ENCODE measurements at places on chromosomes 11 and 22. TPM values are rescaled to one million over a fixed set of nuclear protein-coding genes. Genes with fewer than 3 reads are reported as not detected.

- DNase-seq, result no peak
Measured at GRCh38 chr22:42257386-42257785, 13.1 kb downstream of the TCF20 start.

DNA sequence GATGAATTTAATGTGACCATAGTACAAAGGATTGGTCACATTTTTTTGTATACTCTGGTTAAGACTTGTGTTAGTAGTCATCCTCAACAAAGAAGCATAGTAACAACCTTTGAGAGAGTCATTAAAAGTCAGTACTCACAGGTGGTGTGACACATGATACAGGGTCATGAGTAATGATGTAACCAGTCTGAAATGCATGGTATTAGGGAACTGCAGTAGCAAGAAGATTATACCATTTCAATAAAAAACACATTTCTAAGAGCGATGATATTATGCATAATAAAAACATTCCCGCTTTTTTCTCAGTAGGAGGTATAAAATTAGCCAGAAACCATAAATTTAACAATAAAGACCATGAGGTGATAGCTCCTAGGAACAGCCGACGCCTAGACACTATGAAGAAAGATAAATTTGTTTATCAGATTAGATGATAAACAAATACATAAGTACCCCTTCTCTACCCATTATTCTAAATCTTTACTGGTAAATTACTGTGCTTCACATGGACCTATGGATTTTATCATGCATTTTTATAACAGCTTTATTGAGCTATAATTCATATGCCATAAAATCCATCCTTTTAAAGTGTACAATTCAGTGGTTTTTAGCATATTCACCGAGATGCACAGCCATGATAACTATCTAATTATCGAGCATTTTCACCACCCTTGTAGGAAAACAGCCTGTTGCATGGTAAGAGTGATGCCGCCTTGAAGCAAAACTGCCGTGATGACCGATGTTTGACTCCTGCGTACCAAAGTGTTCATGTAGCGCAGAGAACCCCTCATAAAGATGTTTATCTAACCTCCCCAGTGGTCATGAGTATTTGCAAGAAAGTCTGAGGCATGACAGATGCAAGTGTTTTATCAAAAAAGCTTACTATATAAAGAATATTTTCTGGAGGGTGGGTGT, 41.8 kb downstream of the TMPRSS5 start:
- DNase-seq, result no peak

DNA sequence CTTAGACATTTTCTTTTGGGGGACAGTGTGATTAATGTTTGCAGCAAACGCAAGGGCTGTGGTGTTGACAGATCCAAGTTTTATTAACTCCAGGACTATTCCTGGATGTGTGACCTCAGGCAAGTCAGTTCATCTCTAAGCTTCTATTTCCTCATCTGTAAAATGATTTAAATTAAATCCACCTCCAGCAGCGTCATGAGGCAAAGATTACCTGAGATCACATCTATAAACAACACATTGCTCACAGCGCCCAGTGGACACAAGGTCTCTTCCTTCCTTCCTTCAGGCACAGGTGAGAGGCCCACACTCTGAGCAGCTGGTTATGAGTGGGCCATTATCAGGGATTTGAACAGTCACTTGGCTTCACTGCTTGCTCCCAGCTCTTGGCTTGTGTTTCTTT, 111.2 kb upstream of the RASSF10 start:
- DNase-seq, result no peak

Gene CRYBB3
- 0.57 TPM for total RNA-seq

Gene MS4A15
- not detected for total RNA-seq

- no peak for DNase-seq
Measured at GRCh38 chr11:19196432-19196831, 5.4 kb downstream of the CSRP3 start.

Gene LRP4
- 0.15 TPM for total RNA-seq

GRCh38 chr22:40679249-40679963, at the start of gene MCHR1:
Gene MCHR1, plus strand, starts transcription at chr22:40679484. Its CDS starts 169 bp downstream, at chr22:40679653.
- DNase-seq, result no peak

- no peak for DNase-seq
Measured at GRCh38 chr22:50118557-50119168, 28.9 kb downstream of the MOV10L1 start.

Gene TIGD3
- 0.42 TPM for total RNA-seq

DNA sequence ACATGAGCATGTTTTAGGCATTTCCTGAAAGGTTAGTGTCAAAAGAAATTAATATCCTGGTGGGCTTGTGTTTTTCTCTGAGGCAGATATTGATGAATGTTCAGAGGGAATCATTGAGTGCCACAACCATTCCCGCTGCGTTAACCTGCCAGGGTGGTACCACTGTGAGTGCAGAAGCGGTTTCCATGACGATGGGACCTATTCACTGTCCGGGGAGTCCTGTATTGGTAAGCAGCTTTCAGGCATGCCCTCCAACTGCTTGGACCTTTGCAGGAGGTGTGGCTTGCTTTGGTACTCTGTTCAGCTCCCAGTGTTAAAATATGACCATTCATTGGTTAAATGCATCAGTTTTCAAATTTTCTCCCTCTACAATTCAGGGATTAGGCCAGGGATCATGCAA, 658.6 kb upstream of the ANO5 start:
- no peak for DNase-seq

GRCh38 chr22:47168900-47169800, 406.7 kb downstream of the TBC1D22A start:
- DNase-seq, result no peak

GRCh38 chr11:16804104-16804947, 65.9 kb downstream of the C11orf58 start:
- no peak for DNase-seq

DNA sequence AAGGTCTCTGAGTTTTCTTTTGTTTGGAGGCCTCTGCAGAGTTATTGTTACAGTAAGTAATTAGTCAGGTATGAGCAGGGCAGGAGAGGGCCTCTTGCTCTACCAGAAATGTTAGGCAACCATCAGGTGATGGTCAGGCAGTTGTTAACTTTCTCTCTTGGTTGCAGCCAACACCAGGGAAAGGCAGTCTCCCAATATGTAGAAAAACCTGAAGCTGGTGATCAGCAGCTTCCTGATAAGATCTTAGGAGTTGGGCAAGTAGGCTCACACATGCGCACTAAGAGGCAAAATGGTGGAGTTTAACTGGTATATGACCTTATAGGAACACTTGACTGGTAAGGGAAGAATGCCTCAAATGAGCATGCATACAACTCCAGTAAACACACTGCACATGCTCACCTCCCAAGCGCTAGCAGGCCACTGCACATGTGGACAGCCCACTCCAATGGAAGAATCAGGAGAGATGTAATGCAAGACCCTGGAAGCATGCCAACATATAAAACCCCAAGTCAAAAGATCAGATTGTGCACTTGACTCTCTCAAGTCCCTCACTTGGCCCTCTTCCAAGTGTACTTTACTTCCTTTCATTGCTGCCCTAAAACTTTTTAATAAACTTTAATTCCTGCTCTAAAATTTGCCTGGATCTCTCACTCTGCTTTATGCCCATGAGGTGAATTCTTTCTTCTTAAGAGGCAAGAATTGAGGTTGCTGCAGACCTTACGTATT, 23.7 kb upstream of the SLC35F2 start:
- DNase-seq, result no peak

Gene DDI1
- not detected for total RNA-seq

Gene MUC6
- not detected for total RNA-seq

Gene TSSK2
- not detected for total RNA-seq

DNA sequence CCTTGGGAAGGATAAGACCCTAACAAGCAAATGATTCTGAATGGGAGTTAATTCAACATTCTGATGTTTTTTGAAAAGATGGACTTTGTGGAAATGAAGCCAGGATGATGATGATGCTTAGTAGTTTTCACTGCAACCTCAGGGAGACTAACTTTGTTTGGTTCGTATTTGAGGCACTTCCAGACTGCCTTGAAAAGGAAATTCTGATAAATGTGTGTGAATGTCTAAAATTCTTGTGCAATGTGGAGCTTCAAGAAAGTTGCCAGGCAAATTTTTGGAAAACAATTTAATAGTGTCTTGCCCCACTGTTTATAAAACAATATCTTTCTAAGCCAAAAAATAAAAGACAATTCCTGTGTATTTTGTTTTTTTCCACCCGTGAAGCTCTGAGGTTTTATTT, 11.2 kb upstream of the NAV2 start:
- no peak for DNase-seq

Gene RFPL3
- not detected for total RNA-seq

DNA sequence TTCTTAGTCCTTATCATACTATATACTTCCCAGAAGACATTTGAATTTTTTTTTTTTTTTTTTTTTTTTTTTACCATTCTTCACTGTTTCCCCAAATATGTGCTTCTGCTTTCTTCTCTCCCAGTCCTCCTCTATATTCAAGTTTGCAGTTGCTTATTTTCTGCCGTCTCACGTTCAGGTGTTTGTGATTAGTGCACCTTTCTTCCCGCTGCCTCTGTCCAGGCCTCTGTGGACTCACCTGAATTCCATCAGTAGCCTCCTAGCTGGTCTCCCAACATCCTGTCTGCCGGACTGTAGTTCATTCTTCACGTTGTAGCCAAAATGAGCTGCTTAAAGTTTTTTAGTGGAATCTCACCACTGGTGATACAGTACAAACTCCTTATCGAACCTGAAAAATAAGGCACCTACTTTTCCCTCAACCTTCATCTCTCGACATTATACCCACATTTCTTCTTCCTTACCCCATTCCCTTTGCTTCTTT, 795 bp upstream of the MSANTD4 start:
- no peak for DNase-seq

DNA sequence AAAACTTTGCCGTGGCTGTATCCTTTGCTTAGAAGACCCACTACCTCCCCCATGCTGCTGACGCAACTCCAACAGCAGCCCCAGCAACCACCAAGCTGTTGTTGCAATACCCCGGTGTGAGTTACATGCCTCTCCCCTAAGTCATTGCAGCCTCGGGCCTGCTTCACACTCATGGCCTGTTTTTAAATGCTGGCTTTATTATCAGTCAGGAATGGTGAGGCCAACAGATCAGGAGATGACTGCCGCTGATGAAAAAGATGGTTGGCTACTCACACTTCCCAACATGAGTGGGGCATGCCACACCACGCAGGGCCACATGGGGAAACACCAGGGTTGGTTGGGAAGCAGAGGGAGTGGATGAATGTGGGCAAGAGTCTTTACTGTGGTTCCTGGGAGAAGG, 171.5 kb upstream of the SYT13 start:
- no peak for DNase-seq

DNA sequence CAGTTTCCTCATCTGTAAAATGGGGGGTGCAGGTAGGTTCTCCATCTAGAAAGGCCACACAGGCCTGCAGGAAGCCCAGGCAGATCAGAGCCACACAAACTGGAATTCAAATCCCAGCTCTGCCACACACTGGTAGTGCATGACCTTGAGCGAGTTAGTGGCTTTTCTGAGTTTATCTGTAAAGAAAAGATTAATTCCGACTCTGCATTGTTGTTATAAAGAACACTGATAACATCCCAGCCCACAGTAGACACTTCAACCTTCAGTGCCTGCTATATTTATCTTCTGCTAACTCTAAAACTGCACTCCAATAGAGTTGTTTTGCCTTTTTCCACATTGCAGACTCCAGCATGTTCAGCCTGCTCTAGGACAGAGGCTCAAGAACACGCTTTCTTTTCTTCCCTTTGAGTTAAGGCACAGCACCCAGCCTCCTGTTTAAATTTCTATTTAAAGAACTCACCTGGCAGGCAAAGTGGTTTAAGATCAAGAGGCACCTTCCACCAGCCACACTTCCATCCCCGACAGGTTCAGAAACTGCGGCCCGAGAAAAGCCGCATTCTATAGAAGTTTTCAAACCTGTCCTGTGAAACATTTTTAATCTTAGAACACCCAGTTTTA, 133.9 kb downstream of the PLEKHA7 start:
- DNase-seq, result no peak

DNA sequence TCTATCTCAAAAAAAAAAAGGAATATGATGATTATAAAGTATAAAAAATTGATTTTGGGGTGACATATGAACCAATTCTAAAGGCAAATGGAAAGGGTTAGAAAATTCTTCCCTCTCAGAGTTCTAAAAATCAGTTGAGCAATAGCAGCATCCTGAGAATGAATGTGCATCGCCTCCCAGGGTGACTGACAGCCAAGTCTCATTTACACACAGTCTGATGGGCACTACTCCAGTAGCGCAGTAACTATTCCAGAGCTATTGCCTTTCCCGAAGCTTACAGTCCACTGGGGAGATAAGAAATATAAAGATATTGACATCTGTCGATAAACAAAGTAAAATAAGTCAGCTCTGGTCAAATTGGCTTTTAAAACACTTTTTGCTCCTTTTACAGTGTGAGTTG, 32.3 kb upstream of the SORL1 start:
- DNase-seq, result no peak

DNA sequence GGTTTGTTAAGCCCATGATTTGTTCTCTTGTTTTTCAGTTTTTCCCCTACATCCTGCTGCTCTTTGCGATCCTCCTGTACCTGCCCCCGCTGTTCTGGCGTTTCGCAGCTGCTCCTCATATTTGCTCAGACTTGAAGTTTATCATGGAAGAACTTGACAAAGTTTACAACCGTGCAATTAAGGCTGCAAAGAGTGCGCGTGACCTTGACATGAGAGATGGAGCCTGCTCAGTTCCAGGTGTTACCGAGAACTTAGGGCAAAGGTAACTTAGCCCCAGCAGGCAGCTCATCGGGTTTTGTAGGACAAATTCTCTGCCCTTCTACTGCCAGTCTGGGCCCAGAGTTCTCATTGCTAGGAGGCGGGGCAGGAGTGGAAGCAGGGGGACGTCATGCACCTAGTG, 49.7 kb downstream of the PANX1 start:
- DNase-seq, result no peak

GRCh38 chr11:61754534-61755482, 2.4 kb downstream of the MYRF start:
- DNase-seq, result no peak

Gene PRDM11
- 1.6 TPM for total RNA-seq

GRCh38 chr22:26887456-26887855, 230.1 kb downstream of the MIAT start:
- DNase-seq, result no peak

DNA sequence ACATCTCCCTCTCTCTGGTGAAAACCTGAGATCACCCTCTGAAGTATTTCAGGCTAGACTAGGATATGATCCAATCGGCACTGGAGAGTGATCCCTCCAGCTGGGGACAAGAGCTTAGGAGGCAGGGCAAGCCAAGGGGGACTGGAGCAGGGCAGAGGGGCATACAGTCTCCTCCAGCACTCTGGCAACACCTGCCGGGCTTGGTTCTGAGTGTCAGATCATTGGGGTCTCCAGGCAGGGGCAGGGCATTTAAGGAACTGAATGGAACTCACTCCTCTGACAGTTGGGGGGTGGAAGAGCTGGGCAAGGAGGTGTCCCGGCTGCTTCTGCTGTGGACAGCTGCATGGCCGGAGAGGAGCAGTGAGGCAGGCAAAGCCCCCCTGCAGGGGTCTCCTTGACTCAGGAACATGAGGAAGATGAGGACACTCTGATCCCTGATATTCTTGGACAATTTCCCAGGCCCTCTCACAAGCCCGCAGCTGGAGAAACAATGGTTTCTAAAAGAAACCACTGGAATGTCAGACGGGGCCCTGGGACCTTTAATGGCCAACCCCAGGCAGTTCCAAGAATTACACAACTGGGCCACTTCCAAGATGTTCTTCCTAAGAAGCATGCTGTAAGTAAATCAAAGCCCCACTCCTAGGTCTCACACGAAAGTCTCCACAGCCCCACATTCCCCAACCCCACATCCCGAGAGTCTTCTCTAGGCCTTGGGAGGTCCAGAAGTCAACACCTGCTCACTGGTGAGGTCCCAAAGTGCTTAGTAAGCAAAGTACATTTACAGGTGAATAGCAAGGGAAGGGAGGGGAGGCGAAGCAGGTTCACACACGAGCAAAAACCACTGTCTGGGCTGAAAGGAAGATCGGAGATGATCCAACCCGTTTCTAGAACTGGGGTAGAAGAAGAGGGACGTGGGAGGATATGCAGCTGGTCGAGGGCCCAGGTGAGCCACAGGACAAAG, 1.2 kb upstream of the CCDC86 start:
- DNase-seq, result no peak

All from activated CD4-positive, alpha-beta T cell treated with anti-CD3 and anti-CD28 coated beads, Interleukin-2, amount 10 ng/mL, durations not matched to agents 7 days and 5 days (primary cell).